ENCODE measurements at places on chromosomes 7 and 10.

- DNase-seq, result no peak
These were observed 9.0 kb upstream of the PIP4K2A start for GRCh38 chr10:22723343-22723779.

- DNase-seq, result no peak
These were observed 17.6 kb downstream of the DNTT start for GRCh38 chr10:96321822-96322221.

- peak; percentile 77 for DNase-seq
These were observed 23.7 kb downstream of the RTKN2 start for GRCh38 chr10:62244785-62245467.

DNA sequence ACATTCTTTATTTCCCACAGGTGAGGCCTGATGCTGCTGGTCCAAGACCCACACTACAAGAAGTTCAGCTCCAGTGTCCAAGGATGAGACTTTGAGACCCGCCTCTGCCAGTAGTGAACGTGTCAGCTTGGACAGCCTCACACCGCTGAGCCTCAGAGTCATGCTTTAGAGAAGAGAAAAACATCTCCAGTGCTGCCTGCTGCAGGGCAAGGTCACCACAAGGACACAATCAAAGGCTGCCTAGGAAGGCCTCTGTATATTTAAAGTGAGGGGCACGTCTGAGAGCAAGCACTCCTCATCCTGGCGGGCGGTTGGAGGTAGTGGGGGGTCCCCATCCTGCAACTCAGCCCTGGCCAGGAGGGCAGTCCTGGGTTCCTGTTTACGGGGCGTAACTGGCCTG lies 19.3 kb downstream of the FGFR2 start:
- DNase-seq, result no peak

DNA sequence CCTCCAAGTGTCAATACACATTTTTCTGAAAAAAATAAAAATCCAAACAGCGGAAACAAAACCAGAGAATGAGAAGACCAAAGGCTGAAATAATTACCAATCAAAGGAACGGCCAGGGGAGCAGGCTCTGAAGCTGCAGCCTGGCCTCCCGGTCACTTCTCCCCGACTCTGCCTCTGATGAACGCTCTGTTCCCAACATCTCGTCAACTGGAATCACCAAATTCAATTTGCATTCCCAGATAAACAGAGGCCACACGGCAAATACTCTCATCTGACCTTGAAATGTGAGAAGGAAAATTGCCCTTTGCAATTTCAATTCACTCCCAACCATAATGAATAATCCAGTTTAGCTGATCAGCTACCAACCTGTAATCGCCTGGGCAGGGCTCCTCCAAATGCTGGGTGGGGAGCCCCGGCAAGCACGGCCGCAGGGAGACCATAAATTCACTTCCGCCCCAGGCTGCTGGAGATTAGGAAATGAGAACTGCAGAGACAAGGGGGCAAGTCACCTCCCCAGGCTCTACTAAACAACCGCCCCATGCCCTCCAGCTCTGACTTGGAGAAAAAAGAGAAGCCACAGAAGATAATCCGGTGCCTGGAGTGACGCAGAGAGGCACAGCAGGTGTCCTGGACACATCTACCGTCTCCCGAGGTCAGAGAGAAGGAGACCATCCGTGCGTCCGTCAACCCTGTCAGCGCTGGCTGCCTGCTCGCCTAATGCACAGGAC lies 153.2 kb downstream of the MAD1L1 start:
- peak; percentile 22 for DNase-seq
